ENCODE measurements at places on chromosomes 2 and 18. TPM values are rescaled to one million over a fixed set of nuclear protein-coding genes. Genes with fewer than 3 reads are reported as not detected.
A peak's percentile ranks its signal among the peaks of the same experiment; 100 is the strongest.

GRCh38 chr18:79182047-79182713 lies 113.0 kb downstream of the ATP9B start:
- no peak for DNase-seq

DNA sequence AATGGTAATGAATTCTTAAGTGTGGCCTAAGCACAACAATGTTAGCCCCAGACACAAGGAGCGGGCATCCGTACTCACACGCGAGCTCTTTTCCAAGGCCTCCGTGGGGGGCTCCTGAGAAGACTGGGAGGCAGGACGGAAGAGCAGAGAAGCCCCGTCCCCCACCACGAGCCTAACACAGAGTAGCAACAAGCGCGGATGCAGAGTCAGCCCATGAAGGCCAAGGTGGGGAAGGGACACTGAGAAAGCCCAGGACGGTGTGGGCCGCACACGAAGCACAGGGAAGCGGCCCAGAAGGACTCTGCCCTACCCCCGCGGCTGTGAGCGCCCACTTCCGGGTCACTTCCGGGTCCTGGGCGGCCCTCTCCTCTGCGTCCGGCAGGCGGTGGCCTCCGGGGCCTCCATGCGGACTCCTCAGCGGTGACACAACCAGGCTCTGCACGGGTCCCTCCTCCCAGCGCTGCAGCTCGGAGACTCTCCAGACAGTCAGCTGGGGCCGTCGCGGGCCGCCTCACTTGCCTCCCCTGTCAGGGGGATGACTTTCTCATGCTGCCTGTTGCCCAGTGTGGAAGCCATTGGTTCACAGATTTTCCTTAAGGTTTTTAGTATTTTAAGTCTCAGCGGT lies 151.5 kb downstream of the MTCL1 start:
- DNase-seq, result no peak

Gene SIX3
- not detected for total RNA-seq

DNA sequence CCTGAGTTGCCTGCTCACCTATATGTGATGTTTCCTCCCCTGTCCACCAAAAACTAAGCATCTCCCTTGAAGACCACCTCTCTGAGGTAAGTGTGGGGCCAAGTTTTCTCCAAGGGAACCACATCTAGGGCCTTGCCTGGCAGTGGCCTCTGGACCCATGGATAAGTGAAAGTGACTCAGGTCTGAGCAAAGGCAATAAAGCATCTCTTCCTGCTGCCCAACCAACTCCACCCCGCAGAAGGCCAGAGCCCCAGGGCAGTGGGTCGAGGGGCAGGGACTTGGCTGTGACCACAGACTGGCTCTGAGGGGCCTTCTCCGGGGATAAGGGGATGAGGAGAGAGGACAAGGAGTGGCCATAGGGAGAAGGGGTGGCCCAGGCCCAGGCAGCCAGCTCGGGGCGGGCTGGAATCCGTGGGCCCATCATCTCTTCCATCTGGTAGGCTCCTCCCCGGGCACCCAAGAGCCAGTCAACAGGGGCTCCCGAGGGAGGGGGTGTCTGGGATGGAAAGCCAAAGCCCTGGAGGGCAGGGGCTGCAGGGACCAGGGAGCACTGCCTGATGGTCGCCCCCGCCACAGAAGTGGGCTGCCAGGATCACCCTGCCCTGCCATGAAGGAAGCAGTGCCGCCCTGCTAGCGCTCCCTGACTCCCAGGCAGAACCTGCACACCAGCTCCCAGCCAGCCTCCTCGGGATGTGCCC lies 33.4 kb downstream of the EMX1 start:
- no peak for DNase-seq

DNA sequence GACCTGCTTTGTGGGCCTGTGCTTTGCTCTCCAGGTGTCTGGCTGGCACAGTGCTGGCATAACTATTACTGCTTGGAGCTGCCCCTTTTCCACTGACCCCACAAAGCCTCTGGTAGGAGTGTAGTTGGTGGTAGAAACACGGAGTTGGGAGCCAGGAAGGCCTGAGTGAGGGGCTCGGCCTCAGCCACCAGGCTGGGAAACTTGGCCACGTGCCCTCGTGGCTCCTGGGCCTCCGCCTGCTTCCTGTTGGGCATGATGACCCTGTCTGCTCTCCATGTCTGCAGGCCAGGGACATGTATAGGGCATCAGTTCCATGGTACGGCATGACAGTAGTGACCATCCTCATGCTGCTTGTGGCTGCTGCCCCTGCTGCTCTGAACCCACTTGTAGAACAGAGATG lies 241.2 kb downstream of the FAM210A start:
- no peak for DNase-seq

Gene CDK15
- total RNA-seq, result 6.1 TPM

Gene HOXD4
- total RNA-seq, result not detected

DNA sequence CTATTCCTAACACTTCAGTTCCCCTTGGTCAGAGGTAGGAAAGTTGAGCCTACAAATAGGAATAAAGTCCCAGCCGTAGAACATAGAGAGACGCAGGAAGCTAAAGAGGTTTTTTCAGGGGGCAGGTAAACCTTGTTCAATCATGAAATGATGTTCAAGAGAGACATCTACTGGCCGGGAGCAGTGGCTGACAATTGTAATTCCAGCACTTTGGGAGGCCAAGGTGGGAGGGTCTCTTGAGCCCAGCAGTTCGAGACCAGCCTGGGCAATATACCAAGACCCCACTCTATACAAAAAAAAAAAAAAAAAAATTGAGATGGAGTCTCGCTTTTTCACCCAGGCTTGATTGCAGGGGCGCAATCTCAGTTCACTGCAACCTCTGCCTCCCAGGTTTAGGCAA lies 66.7 kb upstream of the DNAJC10 start:
- DNase-seq, result no peak

Gene UGT1A3
- total RNA-seq, result 0.37 TPM

Gene VSNL1
- 15.7 TPM for total RNA-seq

Gene TXNL4A
- 32.8 TPM for total RNA-seq

- no peak for DNase-seq
Observed at GRCh38 chr2:9802576-9802993, 40.7 kb upstream of the TAF1B start.

DNA sequence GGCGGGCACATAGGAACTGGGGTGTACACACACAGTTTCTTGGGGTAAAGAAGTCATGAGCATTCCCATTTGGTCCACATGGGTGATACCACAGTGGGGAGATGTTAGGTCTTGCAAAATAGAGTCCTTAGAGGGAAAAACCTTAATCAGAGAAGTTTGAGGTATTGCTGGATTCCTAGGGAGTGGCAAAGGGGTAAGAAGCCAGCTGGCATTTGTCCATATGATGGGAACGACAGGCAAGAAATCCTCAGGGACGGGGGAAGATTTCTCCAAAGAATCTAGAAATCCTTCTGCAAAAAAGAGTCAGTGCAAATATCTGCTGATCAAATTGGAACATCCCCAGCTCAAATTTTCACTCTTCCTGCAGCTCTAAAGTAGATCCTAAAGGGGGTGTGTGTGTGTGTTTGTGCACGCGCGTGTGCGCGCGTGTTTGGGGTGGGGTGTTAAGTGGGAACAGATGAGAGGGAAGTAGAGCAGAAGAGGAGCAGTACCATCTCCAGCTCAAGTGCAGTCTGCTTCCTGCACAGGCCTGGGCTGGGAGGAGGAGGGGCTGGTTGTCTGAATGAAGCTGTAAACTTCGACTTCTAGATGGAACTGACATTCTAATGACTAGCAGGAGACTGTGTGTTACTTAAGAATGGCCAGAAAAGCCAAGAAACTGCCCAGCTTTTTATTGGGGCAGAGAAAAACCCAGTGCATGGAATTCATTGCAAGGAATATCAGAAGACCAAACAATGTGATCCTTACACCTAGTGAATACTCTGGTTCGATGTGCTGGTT lies 168.0 kb downstream of the SPP2 start:
- DNase-seq, result no peak

Gene EFR3B
- under 0.01 TPM for total RNA-seq

DNA sequence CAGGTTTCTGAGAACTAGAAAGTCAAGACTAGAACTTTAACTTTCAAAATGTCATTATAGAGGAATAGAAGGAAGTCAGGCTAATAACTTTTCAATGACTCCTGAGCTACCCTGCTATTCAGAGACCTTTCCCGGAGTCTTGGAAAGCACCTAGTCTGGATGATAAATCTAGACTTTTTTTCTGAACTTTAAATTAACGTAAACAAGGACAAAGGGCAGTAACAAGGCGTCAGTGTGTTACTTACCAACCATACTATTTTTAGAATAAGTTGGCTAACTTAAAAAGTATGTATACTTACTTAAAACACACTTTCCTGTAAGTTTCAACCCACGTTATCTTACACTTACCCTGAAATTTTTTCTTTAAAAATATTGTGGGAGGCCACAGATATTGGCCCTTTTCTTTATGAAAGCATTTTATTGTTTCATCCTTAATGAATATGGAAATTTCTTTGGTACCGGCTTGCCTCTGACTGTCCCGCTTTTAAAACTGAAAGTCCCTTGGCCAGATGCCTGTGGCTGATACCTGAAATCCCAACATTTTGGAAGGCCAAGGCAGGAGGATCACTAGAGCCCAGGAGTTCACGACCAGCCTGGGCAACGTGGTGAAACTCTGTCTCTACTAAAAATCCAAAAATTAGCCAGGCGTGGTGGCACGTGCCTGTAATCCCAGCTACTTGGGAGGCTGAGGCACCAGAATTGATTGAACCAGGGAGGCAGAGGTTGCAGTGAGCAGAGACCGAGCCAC lies 9.7 kb downstream of the PMAIP1 start:
- peak; percentile 33 for DNase-seq

DNA sequence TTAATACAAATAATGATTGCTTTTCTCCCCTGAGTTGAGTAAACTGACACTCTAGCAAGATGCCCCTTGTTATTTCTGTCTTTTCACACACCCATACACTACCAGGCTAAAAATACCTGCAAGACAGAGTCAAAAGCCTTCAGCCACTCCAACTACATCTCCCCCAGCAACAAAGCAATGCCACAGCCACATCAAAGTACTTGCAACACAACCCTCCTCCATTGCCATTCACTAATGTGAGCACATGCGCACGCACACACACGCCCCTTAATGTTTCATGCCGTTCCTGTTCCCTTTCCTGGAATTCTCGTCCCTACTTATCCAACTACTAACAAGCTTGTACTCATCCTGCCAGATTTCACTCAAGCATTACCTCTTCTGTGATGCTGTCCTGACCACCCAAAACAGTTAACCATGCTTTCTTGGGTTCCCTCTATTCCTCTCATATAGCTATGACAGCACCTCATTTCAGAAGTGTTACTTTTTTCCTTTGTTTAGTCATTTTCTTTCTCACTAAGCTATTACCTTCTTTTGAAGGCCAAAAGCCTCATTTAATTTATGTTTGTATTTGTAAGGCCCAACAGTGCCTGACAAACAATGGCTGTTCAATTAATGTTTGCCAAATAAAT lies 29.6 kb downstream of the SLC25A12 start:
- DNase-seq, result peak; percentile 14

DNA sequence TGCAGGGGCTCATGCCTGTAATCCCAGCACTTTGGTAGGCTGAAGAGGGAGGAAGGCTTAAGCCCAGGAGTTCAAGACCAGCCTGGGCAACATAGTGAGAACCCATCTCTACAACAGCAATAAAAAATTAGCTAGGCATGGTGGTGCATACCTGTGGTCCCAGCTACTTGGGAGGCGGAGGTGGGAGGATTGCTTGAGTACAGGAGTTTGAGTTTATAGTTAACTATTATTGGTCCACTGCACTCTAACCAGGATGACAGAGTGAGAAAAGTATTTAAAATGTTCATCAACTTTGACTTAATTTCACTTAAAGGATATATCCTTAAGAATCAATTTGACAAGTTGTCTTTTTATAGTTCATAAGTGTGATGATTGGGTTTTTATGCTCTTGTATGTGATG lies 14.3 kb upstream of the GPD2 start:
- DNase-seq, result no peak

DNA sequence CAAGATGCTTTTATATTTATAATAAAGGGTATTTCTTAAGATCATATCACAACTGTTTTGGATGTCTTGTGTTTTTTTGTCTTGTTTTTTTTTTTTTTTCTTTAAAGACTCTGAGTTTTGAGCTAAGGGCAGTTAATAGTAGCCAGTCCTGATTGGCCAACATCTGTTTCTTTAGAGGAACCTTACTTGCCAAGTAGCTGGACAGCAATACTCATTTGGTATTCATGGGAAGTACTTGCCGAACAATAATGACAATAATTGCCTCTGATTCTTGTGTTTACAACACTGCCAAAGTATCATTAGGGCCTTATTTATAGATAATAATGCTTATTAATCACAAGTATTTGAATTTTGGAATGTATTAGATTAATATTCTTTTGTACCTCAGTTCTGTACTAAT lies 17.1 kb upstream of the POU3F3 start:
- DNase-seq, result no peak

DNA sequence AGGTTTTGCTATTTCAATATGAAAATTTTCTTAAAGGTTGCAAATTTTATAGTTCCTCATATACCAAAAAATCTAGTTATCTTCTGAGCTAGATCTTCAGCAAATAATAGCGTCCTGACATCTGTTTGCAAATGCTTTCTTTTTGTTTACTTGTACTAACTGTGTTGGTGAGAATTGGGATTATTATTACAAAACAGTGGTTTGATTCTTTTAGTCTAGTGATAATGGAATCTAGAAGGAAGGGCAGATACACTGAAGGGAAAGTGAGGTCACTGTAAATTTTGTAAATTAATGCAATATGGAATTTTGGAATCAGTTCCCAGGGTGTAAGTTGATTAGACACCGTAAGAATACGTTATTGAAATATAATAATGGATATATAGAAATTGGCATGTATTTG lies 36.2 kb upstream of the NT5C1B start:
- no peak for DNase-seq

DNA sequence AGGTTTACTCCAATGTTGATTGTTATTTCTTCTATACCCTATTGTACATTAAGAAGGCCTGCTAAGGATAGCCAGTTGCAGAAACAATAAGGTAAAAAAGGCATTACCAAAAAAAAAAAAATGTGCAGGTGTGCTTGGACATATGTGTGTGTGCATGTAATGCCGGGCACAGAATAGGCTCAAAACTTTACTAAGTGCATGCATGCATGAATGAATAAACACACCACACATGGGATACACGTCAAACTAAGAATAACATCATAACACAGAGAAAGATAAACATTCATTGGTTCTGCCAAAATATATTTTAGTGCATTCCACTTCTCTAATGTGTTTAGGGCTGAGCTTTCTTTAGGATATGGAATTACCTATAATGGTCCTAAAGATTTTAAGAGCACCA lies 298.2 kb downstream of the TCF4 start:
- no peak for DNase-seq

- no peak for DNase-seq
Observed at GRCh38 chr2:34372967-34373366, 773.9 kb upstream of the FAM98A start.

- peak; percentile 10 for DNase-seq
Observed at GRCh38 chr2:26347286-26347865, 787 bp upstream of the ADGRF3 start.

GRCh38 chr2:9211496-9211895 lies 4.9 kb downstream of the ASAP2 start:
- DNase-seq, result no peak

- no peak for DNase-seq
Observed at GRCh38 chr2:191611614-191612013, 66.3 kb upstream of the NABP1 start.

Gene VWC2L
- total RNA-seq, result not detected

- DNase-seq, result no peak
Observed at GRCh38 chr2:221437056-221437455, 135.0 kb downstream of the EPHA4 start.

- no peak for DNase-seq
Observed at GRCh38 chr2:229153951-229154350, 117.1 kb downstream of the PID1 start.
